ENCODE measurements at places on chromosomes 3 and 15. TPM values are rescaled to one million over a fixed set of nuclear protein-coding genes. Genes with fewer than 3 reads are reported as not detected.

The GHSR gene
- total RNA-seq, result not detected

The IL17RB gene
- 0.73 TPM for total RNA-seq

The BSN gene
- total RNA-seq, result 0.40 TPM

The MYO1E gene
- 2.3 TPM for total RNA-seq

The TM4SF18 gene
- total RNA-seq, result not detected

The KLF15 gene
- total RNA-seq, result 0.18 TPM

The FBXO40 gene
- not detected for total RNA-seq

The OIP5 gene
- 8.5 TPM for total RNA-seq

The FETUB gene
- not detected for total RNA-seq

Data from activated T-cell treated with anti-CD3 and anti-CD28 coated beads, Interleukin-2, amount 50 U/mL, for 4 hours (primary cell).